Frontal cortex (tissue), 4 donors: ENCODE measurements at places on chromosomes 3 and 15. TPM values are rescaled to one million over a fixed set of nuclear protein-coding genes. Genes with fewer than 3 reads are reported as not detected.

CCR9 gene
- total RNA-seq: 0.41 TPM

SLC22A13 gene
- under 0.01 TPM for total RNA-seq

SPTSSB gene
- 3.3 TPM for total RNA-seq

GASK1A gene
- total RNA-seq: 4.5 TPM

C3orf80 gene
- 7.7 TPM for total RNA-seq

GOLGA8M gene
- 0.82 TPM for total RNA-seq

MOBP gene
- 0.41 TPM for total RNA-seq

TJP1 gene
- 40.8 TPM for total RNA-seq

FAM174B gene
- total RNA-seq: 16.7 TPM

ARPIN gene
- total RNA-seq: 13.5 TPM

CCNB2 gene
- 4.9 TPM for total RNA-seq

FMN1 gene
- total RNA-seq: 1.2 TPM

GPR149 gene
- total RNA-seq: 7.7 TPM

NAALADL2 gene
- 4.9 TPM for total RNA-seq

GNL3 gene
- total RNA-seq: 70.1 TPM

IGF2BP2 gene
- 20.0 TPM for total RNA-seq

CCR4 gene
- under 0.01 TPM for total RNA-seq

SRGAP3 gene
- 58.3 TPM for total RNA-seq

C3orf85 gene
- total RNA-seq: not detected

CISH gene
- total RNA-seq: 0.41 TPM

NSUN3 gene
- total RNA-seq: 26.9 TPM

NR2E3 gene
- total RNA-seq: not detected

MON1A gene
- 14.7 TPM for total RNA-seq

XIRP1 gene
- total RNA-seq: not detected

PFN2 gene
- total RNA-seq: 607 TPM

EBLN2 gene
- 3.7 TPM for total RNA-seq

RARB gene
- 28.5 TPM for total RNA-seq

NLGN1 gene
- total RNA-seq: 59.1 TPM

AHSG gene
- not detected for total RNA-seq

TMEM207 gene
- total RNA-seq: not detected

SYNPR gene
- 119 TPM for total RNA-seq

STRA6 gene
- total RNA-seq: 3.7 TPM

PLA1A gene
- total RNA-seq: 0.41 TPM

LDHAL6B gene
- not detected for total RNA-seq

NANOGP8 gene
- total RNA-seq: not detected

SLC51A gene
- total RNA-seq: not detected

SLC25A38 gene
- 14.3 TPM for total RNA-seq

CACNA2D3 gene
- total RNA-seq: 30.6 TPM

CSPG4 gene
- 4.5 TPM for total RNA-seq

ACP3 gene
- not detected for total RNA-seq

DISP2 gene
- total RNA-seq: 5.3 TPM

MST1 gene
- total RNA-seq: 6.9 TPM
